ENCODE measurements at places on chromosomes 6 and 20.

DNA sequence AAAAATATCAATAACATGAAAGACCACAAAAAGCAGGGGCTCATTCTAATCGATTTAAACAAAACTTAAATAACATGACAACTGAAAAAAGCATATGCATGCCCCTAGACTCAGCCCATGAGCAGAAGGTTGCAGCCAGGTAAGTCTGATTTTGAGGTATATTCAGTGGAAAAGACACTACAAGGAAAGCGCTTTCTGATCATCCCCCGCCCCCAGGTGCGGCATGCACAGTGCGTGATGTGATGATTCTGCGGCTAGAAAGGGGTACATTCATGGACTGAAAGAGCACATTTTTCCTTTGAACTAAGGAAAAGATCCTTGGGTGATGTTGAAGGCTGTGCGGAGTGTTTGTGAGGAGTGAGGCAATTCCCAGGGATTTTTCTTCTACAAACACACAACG lies 16.9 kb upstream of the FOXC1 start:
- no peak for DNase-seq

DNA sequence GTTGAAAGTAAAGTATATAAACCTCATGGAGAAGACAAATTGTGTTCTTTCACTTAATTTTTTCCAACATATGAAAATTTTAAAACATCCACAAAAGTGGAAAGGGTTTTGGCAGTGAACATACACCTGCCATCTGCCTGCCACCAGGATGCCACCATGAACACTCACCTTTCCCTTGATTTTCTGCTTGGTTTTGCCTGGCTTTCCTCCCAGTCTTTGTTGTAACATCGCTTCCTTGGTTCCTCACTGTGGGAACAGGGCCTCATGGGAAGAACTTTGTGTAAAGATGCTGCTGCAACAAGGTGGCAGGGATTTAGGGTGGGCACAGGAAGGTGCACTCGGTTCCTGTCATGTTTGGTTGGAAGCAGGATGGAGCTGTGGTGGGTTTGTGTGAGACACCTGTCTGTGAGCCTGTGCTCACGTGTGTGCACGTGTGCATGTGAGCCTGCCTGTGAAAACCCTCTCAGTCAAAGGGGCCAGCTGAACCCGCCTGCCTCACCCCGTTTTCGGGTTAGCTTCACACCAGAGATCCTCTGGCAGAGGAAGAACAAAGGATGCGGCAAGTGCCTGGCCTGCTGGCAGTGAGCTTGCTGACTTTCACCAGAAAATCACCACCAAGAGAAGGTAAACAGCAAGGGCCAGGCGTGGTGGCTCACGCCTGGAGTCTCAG lies 11.0 kb upstream of the RBM38 start:
- DNase-seq: no peak

DNA sequence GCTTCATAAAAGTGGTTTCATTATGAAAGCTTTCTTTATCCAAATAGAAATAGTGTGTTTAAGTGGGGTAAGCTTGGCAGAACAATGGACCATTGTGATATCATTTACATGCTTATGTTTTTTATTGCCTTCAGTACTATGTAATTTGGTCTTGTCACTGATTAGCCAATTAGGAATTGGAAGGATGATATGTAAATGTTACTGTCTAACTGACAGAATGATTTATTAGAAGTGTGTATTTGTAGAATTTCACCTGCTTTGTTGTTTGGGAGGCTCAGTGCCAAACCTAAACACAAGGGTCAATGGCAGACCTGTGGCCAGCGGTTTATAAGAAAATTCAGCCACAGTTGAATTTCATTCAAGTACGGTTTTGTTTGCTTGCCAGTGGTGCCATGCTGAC lies 39.0 kb downstream of the AIG1 start:
- DNase-seq: no peak

GRCh38 chr20:4069751-4070150 lies 54.4 kb upstream of the RNF24 start:
- no peak for DNase-seq

- DNase-seq: no peak
Measured at GRCh38 chr20:25054096-25054820, 3.7 kb downstream of the ACSS1 start.

GRCh38 chr6:26351544-26351953 lies 13.4 kb upstream of the BTN3A2 start:
- DNase-seq: no peak

DNA sequence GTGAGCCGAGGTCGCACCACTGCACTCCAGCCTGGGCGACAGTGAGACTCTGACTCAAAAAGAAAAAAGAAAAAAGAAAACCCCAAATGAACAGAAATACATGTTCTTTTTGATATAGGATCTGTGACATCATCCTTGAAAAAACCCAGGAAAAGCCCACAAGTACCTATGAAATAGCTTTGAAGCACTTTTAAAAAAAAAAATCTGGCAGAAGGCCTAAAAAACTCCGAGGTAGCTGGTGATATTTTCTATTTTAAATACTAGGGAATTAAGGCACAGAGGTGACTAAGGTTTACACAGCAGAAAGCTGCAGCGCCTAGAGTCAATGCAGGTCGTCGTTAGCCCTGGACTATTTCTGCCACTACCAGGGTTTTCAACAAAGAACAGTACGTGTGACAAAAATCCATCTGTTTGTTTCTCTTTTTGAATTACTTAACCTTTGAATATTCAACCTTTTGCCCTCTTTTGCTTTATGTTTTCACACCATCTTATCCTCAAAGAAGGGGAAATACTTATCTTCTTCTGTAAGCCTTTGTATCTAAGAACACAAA lies 39.4 kb upstream of the EEF1A1 start:
- no peak for DNase-seq

- no peak for DNase-seq
Measured at GRCh38 chr6:154466139-154466538, 44.3 kb downstream of the CNKSR3 start.

GRCh38 chr20:62697468-62697912 lies 11.1 kb upstream of the NTSR1 start:
- no peak for DNase-seq

DNA sequence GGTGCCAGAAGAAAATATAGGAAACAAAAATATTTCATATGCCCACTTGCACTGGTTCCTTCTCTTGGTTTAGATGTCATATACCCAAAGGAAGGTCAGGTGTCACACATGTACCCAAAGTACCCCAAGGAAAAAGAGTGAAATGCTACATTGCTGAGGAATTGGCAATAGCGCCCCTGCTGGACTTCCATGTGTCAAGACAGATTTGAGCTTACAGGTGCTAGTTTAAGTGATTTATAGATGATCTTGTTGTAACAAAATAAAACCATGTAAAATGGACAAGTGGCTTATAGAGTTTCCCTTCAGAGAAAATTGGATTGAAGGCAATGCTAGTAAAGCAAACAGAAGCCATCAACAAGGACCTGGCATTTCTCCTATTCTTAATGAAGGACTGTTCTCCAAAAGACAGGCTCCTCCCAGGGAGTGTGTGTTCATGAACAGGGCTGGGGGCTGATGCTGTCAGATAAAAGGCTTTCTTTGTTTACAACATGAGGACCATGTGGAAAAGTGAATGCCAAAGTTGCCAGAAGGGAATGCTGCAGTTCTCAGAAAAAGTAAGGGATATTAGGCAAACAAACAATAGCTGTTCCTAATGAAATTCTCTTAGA lies 64.3 kb upstream of the PAK5 start:
- DNase-seq: no peak

DNA sequence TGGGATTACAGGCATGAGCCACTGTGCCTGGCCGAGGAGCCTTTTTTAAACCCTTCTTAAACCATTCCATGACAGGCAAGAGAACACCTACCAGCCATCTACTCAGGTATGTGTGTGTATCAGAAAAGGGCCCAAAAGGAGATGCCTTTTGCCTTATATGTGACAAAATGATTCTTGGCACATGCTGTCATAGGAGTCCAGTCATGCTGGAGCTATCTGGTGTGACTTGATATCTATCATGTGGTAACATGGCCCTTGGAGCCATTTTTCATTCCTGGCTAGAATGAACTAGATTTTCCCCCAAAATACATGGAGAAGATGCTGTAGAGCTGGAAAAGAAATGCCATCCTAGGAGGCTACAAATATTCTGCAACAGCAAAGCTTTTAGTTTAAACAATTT lies 129.1 kb downstream of the DST start:
- DNase-seq: no peak

GRCh38 chr20:17928211-17928611 lies 40.4 kb downstream of the SNX5 start:
- DNase-seq: no peak

DNA sequence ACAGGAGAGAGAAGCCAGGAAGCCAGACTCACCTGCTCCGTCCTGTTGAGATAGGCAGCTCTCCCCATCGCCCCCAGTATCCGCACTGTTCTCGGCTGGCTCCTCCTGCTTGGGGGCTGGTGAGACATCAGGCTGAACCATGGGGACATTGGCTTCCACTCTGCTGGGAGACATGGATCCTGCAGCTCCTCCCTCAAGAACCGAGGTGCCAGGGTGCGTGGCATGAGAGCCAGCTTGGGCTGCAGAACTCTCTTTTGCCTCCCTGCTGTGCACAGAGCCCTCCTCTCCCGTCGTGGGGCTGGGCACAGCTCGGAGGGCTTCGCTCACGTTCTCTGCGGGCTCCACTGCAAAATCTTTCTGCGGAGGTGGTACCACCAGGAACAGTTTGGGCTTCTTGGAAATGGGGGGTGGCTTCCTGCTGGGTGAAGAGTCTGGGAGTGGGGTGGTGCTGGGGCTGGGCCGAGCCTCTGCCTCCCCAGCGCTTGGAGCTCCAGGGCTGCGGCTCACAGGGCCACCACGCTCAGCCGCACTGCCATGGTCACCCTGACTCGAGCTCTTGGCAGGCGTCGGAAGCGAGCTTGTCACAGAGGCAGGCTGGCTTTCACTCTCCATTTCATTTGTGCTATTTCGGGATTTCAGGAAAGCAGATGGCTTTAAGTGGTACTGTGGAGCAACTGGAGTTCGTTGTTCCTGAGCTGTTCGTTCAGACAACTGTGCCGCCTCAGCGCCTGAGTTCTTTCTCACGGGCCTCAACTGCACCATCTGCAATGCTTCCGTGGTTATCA lies 26.5 kb downstream of the HEBP2 start:
- DNase-seq: no peak

DNA sequence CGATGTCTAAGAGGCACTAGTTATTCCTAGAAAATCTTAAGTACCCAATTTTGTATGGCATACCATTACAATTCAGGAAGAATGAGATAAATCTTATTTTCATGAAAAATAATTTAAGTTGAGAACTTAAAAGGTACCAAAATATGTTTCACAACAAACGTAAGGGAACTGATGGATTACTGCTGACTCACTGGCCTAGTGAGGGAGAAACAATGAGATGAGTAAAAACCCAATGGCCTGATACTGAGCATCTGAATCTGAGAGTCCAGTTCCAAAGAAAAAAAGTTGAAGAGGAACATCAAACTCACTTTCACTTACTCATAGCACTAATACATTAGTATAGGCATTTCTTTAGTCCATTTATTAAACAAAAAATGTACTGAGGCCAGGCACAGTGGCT lies 56.0 kb downstream of the MDN1 start:
- DNase-seq: no peak

- no peak for DNase-seq
Measured at GRCh38 chr6:3794092-3794491, 42.6 kb upstream of the PXDC1 start.

Data from renal cortex interstitium (tissue), 15 donors.